ENCODE measurements at places on chromosomes 16 and 17.
A peak's percentile ranks its signal among the peaks of the same experiment; 100 is the strongest.

GRCh38 chr17:79340333-79341221 is 266.0 kb downstream of the ENGASE start:
- no peak for DNase-seq

GRCh38 chr17:41906465-41907184 is 12.1 kb downstream of the ACLY start:
- no peak for DNase-seq

- no peak for DNase-seq
Observed at GRCh38 chr16:1987198-1987597, 2.6 kb upstream of the SYNGR3 start.

DNA sequence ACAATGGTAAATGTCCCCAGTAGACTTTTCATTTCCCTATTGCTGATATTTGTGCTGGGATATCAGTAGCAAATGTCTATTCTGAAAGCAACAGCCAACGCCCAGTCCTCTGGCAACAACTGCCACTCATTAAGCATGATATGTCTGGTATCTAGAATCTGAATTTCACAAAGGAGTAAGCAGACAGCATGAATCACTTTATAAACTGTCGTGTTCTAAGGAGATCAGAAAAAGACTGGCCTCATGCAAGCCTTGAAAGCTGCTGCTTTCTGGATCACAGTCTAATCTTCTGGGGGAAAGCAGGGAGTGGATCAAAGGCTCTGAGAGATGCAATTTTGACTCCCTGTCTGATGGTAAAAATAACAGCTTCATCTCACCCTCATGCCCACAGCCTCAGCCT is 153.1 kb upstream of the NOG start:
- no peak for DNase-seq

GRCh38 chr16:23962001-23962400 is 126.2 kb downstream of the PRKCB start:
- no peak for DNase-seq

DNA sequence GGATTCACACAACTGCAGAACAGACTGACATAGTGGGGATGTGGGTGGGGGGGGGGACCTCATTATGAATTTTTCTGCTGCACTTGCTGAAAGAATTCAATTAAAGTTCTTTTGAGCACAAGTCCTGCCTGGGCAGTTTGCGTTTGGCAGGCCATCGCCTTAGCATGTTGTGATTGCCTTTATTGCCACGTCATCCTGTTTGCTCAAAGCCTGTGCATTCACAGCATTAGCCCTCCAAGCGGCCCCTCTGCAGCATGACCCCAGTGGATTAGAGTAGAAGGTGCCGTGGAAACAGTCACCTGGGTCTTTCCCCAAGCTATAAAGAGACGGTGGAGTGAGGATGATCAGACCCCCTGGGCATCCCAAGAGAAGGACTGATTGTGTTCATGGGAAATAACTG is 17.2 kb downstream of the MSI2 start:
- no peak for DNase-seq

GRCh38 chr17:74945543-74945942 is 9.8 kb downstream of the OTOP3 start:
- no peak for DNase-seq

- DNase-seq: peak; percentile 36
Observed at GRCh38 chr17:56679777-56680422, 86.4 kb downstream of the NOG start.

- DNase-seq: no peak
Observed at GRCh38 chr16:48629531-48629930, 19.6 kb upstream of the N4BP1 start.
